ENCODE measurements at places on chromosomes 16 and 17. TPM values are rescaled to one million over a fixed set of nuclear protein-coding genes. Genes with fewer than 3 reads are reported as not detected.

The TBC1D3 gene
- not detected for total RNA-seq

The NPIPA8 gene
- not detected for total RNA-seq

The TP53TG3C gene
- total RNA-seq = not detected

- no peak for DNase-seq
Observed at GRCh38 chr16:66006485-66006884, 360.0 kb upstream of the CDH5 start.

- no peak for DNase-seq
Observed at GRCh38 chr17:81534157-81535006, 6.2 kb downstream of the FSCN2 start.

GRCh38 chr17:55842405-55843158 is 91.7 kb downstream of the PCTP start:
- DNase-seq = no peak

DNA sequence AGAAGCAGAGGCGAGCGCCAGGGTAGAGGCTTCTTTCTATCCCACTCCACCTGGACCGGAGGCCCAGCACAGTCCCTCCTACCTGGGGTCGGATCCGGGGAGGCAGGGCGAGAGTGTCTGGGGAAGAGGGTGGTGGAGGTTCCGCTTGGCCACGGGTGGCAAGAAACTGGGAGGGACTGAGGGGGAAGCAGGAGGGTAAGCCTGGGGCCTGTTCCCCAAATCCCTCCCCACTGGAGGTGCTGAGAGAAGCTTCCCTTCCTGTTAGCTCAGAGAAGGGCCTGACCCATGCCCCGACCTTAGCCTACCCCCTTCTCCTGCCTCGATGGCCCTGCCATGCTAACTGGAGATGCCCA is 1.8 kb upstream of the TPPP3 start:
- DNase-seq = no peak

GRCh38 chr16:1579214-1579613 is 32.7 kb downstream of the IFT140 start:
- DNase-seq = no peak

DNA sequence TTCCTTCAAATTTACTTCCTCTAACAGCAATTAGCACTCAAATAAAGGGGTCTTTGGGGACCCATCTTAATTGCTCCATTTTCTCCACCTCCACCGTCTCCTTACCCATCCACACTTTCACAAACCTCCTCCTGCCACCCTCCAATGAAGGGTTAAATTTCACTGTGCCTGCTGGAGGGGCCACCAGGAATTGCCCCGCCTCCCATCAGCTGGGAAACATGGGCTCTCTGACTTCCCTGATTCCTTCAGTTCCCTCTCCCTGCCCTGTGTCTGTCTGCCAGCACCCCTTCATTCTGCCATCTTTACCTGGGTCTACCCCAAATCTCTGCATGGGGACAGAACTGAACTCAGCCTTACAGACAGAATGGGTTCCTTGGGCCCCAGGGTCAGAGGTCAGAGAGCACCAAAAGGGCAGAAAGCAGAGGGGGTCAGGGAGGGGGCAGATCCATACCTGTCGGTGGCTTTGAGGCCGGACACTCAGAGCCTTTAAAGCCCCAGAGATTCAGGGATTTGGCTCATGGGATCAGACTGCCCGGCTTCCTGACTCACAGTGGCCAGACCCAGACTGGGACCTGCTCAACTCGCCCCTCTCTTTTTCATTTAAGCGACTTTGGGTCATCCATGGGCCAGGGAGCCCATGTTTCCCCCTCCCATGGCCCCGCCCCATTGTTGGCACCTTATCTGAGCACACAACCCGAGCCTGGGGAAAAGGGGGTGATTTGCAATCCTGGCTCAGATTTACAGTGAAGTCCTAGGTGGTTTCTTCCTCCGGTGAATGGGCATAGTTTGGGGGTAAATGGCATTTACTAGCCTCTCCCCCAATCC is 17.6 kb upstream of the SP2 start:
- DNase-seq = no peak

- no peak for DNase-seq
Observed at GRCh38 chr17:71933306-71933705, 187.5 kb upstream of the SOX9 start.

GRCh38 chr16:24863582-24864437 is 18.0 kb downstream of the SLC5A11 start:
- DNase-seq = no peak

- no peak for DNase-seq
Observed at GRCh38 chr17:4747847-4748246, 8.1 kb upstream of the CXCL16 start.

DNA sequence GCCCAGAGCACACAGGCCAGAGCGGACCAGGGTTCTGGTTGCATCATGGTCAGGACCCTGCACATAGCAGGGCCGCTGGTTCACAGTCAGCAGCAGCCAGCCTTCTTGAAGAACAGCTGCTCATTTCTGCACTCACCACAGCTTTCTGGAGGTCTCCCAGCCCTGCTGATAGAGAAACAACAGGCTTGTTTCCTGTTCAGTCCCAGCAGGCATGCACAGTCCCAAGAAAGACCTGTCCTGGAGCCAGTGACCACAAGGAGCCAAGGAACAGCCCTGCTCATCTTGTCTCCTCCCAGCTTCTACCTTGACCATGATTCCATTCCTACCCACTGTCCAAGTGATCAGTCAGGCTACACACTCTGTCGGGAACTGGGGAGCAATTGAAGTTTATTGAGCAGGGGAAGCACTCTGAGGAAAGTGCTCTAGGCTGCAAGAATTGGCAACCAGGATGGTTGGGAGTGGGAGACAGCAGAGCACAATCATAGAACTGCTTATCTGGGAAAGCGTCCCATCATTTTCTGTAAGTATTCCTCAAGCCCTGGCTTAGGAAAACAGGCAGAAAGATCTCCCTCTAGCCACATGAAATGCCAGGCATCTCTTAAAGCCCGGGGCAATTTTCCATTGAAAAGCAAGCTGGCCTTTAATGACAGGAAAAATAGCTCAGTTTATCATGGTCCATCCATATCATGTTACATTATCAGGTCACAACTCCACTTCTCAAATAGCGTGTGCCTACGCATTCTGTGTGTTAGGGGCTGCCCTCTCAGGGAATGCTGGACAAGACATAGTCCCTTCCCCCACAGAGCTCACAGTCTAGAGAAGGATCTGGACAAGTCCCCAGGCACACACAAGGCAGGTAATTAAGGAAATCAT is 155.4 kb upstream of the FOXF1 start:
- DNase-seq = no peak

DNA sequence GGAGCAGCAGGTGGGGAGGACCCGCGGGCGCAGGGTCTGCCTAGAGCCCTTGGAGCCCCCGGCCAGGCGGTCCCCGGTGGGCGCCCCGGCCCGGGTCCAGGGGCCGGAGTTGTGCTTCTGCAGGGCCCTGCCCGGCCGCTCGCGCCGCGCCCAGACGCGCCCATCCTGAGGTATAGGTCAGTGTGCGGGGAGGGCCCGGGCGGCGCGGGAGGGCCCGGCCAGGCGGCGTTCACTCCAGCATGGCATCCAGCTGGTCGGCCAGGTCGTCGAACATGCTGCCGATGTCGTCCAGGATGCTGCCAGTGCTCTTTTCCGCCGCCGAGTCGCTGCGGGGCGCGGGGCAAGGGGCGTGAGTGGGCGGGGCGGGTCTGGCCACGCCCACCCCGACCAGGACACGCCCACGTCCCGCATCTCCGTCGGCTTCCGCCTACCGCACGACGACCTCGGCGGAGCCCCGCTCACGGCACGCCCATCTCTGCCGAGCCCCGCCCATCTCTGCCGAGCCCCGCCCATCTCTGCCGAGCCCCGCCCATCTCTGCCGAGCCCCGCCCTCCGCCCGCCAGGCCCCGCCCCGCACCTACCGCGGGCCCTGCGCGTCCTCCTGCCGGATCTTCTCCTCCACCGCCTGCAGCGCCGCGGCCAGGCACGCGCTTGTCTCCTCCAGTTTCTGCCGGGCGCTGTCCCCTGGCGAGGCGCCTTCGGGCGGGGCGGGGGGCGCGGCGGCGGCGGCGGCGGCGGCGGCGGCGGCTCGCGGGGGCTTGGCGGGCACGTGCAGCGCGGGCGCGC is 17.9 kb downstream of the CASKIN1 start:
- DNase-seq = no peak
